Nephron progenitor cell (in vitro differentiated cells): ENCODE measurements at places on chromosomes 2 and 18.

DNA sequence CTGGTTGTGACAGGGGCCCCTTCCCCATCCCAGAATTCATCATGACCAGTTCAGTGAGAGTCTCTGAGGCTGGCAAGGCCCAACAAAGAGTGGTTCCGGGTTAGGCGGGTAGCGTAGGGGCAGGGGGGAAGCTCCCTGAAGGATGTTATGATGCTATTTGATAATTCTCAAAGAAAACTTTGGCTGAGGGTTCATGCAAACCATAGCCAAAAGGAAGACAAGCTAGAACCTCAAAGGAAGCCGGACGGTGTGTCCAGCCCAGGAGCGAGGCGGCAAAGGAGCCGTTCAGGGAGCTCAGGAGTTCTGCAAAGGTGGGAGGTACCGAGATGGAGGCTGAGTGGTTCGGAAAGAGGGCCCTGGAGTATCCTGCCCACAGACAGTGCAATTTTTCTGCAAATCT lies 226.8 kb upstream of the RAB6C start:
- no peaks in the 10 kb centered on the region for H3K36me3 ChIP-seq
- no peak overlapping the region for H3K27ac ChIP-seq
- H3K4me3 ChIP-seq, result no peak overlapping the region
- peaks cover 25% of the 10 kb centered on the region for H3K27me3 ChIP-seq
- no peak for DNase-seq

- H3K27ac ChIP-seq, result peak overlapping the region; percentile 2
- no peak overlapping the region for H3K4me3 ChIP-seq
- no peaks in the 10 kb centered on the region for H3K4me1 ChIP-seq
- peaks cover 2% of the 10 kb centered on the region for H3K27me3 ChIP-seq
Measured at GRCh38 chr2:238027058-238027457, 33.7 kb upstream of the SCLY start.

DNA sequence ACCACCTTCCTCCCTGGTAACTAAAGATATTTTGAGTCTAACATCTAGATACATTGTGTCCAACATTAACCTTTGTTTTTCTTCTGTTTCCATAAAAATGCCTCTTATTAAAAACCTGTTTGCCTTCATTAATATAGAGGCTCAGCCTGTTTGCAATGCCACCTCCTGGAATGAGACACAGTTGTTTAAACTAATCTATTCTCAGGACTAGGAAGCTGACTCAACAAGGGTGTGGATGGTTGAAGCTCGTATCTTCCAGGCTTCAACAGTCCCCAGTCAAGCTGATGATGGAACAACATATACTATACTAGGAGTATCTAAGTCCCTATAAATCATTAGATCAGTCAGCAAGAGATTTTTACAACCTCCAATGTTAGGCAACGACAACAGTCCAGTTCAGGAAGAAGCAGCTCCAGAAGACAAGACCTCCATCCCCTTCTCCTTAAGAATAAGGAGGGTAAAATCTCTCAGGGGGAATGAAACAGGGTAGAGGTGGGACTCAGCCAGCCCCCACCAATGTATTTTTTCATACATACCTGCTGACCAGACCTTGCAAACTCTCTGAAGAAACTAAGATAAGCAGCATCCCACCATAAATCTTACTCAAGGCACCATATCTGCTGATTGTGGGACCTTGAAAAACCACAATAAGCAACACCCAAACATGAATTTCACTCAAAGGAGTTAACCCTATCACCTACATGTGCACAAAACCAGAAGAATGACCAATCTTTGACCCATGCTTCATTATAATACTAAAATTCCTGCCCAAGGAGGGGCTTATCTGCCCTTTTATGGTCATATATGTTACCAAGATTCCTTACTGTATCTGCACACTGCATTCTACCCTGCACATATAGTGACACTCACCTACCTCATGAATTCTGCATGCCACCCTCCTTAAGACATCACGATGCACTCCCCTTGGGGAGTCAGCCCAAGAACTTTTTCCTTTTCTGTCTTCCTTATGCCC lies 21.4 kb downstream of the ZNF24 start:
- no peaks in the 10 kb centered on the region for H3K4me1 ChIP-seq
- DNase-seq, result no peak
- no peak overlapping the region for H3K27ac ChIP-seq
- H3K27me3 ChIP-seq, result no peaks in the 10 kb centered on the region
- H3K4me3 ChIP-seq, result no peak overlapping the region
- H3K36me3 ChIP-seq, result peaks cover 4% of the 10 kb centered on the region

DNA sequence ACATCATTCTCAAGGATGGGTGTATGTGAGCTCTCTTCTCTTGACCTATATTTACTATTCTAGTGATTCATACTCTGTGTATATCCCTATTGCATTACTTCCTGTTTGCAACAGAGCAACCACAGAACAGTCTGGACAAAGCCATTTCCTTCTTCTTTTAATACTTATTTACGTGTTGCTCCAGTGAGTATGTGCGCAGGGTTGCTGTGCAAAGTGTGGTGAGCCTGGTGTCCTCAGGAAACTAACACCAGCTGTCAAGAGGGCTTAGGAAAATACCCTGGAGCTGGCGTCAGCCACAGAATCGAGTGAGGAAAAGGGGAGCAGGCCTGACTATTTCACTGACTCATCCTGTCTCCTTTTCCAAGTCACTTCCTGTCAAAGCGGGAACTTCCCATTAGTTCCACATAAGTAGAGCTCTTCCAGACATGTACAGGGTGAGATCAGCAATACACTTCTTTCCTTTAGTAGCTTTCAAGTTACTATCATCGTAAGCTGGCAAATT lies 214.1 kb upstream of the COPS8 start:
- H3K27ac ChIP-seq, result peak overlapping the region; percentile 90
- H3K27me3 ChIP-seq, result peaks cover 18% of the 10 kb centered on the region
- DNase-seq, result no peak
- peaks cover 71% of the 10 kb centered on the region for H3K4me1 ChIP-seq
- H3K4me3 ChIP-seq, result no peak overlapping the region

- no peak for DNase-seq
- peaks cover 19% of the 10 kb centered on the region for H3K27me3 ChIP-seq
- no peaks in the 10 kb centered on the region for H3K36me3 ChIP-seq
- no peak overlapping the region for H3K4me3 ChIP-seq
- no peak overlapping the region for H3K27ac ChIP-seq
- H3K4me1 ChIP-seq, result no peaks in the 10 kb centered on the region
Measured at GRCh38 chr2:68877079-68877772, 6.0 kb upstream of the BMP10 start.

GRCh38 chr2:215812966-215813365 lies 200.4 kb downstream of the MREG start:
- no peaks in the 10 kb centered on the region for H3K27me3 ChIP-seq
- no peak for DNase-seq
- no peaks in the 10 kb centered on the region for H3K36me3 ChIP-seq
- H3K27ac ChIP-seq, result no peak overlapping the region

DNA sequence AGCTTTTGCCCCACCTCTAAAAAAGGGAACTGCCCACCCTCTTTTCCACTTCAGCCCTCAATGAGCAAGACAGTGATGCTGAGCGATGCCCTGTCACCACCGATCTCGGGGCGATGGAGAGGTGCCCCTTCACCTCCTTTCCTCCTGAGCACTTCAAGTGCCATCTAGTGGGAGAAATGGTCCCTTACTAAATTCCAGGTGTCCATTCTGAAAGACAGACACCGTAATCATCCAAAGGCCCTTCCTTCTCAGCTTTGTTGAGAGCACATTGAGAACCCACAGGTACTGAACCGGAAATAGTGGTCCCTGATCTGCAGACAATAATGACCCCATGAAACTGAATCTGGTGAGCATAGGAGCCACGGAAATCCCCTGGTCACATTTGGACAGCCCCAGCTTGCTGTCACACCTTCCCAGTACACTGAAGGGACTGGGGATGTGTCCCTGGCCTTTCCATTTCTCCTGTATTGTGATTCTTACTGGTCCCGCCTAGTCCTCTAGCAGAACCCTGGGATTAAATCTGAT lies 38.5 kb downstream of the KCTD18 start:
- no peak overlapping the region for H3K4me3 ChIP-seq
- peaks cover 33% of the 10 kb centered on the region for H3K36me3 ChIP-seq
- H3K4me1 ChIP-seq, result peaks cover 37% of the 10 kb centered on the region
- H3K27ac ChIP-seq, result peak overlapping the region; percentile 79
- H3K27me3 ChIP-seq, result no peaks in the 10 kb centered on the region
- DNase-seq, result peak; percentile 18

- DNase-seq, result no peak
- H3K4me1 ChIP-seq, result peaks cover 16% of the 10 kb centered on the region
- H3K4me3 ChIP-seq, result peak overlapping the region; percentile 28
- peak overlapping the region; percentile 52 for H3K27ac ChIP-seq
Measured at GRCh38 chr2:138536302-138536701, 34.7 kb downstream of the SPOPL start.

GRCh38 chr2:64818664-64819060 lies 164.9 kb upstream of the SERTAD2 start:
- DNase-seq, result no peak
- peak overlapping the region; percentile 8 for H3K27ac ChIP-seq
- H3K4me1 ChIP-seq, result no peaks in the 10 kb centered on the region
- no peaks in the 10 kb centered on the region for H3K36me3 ChIP-seq

GRCh38 chr2:203359450-203359849 lies 31.3 kb downstream of the ABI2 start:
- no peak for DNase-seq
- H3K4me3 ChIP-seq, result no peak overlapping the region
- peaks cover 3% of the 10 kb centered on the region for H3K27me3 ChIP-seq
- peaks cover 65% of the 10 kb centered on the region for H3K36me3 ChIP-seq
- H3K27ac ChIP-seq, result no peak overlapping the region

GRCh38 chr18:74942319-74942910 lies 266.5 kb downstream of the PTGR3 start:
- DNase-seq, result no peak
- no peak overlapping the region for H3K27ac ChIP-seq
- no peak overlapping the region for H3K4me3 ChIP-seq
- peaks cover 8% of the 10 kb centered on the region for H3K36me3 ChIP-seq
- peaks cover 3% of the 10 kb centered on the region for H3K27me3 ChIP-seq
- peaks cover 24% of the 10 kb centered on the region for H3K4me1 ChIP-seq

GRCh38 chr2:43075811-43076585 lies 150.4 kb downstream of the ZFP36L2 start:
- H3K4me3 ChIP-seq, result no peak overlapping the region
- DNase-seq, result no peak
- peaks cover 5% of the 10 kb centered on the region for H3K27me3 ChIP-seq
- H3K36me3 ChIP-seq, result no peaks in the 10 kb centered on the region
- H3K4me1 ChIP-seq, result peaks cover 48% of the 10 kb centered on the region

DNA sequence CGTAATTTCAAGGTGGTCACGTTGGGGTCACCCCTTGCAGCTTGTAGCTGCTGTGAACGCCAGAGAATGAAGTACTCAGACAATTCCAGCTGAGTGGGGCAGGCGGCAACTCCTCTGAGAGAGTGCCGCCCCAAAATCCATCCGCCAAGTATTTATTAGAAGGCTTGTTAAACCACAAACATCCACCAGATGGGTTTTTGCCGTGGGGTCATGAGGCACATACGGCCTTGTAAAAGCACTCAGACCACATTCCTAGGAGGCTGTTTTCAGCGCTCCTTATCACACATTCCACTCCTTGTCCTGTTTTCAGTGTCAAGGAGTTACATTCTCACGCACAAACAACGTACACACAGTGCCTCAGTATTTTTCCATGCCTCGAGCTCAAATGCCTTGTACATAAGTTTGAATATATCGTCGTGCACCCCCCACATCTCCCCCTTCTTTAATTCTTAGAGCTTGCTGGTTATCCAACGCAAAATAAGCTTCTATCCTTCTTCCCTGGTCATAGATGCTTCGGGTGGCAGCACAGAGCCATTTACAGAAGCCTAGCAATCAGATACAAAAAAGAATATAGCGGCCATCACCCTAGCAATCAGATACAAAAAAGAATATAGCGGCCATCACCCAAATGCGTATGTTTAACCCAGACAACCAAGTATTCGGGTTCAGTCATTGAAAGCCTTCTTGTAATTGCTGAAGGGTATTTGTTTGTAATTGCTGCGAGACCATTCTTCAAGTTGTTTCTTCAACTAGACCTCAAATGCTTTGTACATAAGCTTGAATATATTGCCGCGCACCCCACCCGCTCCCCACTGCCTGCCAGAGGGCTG lies 7.3 kb downstream of the ALPP start:
- peak overlapping the region; percentile 71 for H3K4me3 ChIP-seq
- no peaks in the 10 kb centered on the region for H3K36me3 ChIP-seq
- peaks cover 90% of the 10 kb centered on the region for H3K27me3 ChIP-seq
- no peak overlapping the region for H3K27ac ChIP-seq
- H3K4me1 ChIP-seq, result peaks cover 5% of the 10 kb centered on the region

DNA sequence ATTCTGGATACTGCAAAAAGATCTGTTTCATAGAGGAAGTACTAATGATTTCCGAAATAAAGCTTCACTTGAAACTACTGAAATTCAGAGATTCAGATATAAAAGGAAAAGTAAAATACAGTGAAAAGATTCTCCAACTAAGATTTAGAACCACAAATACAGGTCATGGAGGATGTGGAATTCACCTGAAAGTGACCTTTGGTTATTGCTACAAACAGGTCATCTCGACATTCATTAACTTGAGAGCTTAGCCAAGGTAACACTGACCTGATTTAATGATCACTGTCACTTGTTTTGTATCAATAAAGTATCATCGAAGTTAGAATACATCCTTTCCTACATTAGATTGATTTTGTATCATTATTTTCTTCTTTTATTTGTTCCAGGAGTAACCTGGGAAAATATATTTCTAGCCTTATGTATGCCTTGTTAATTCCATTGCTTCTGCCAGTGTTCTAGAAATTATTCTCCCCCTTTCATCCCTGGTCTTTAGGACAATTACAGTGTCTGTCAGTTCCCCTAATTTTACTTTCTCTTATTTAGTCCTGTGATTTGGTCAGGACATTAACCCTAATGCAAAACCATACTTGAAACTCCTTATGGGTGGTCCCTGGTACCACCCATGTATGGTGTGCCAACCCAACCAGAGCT lies 420.1 kb downstream of the LRP1B start:
- H3K27me3 ChIP-seq, result no peaks in the 10 kb centered on the region
- no peak overlapping the region for H3K4me3 ChIP-seq
- no peak overlapping the region for H3K27ac ChIP-seq

DNA sequence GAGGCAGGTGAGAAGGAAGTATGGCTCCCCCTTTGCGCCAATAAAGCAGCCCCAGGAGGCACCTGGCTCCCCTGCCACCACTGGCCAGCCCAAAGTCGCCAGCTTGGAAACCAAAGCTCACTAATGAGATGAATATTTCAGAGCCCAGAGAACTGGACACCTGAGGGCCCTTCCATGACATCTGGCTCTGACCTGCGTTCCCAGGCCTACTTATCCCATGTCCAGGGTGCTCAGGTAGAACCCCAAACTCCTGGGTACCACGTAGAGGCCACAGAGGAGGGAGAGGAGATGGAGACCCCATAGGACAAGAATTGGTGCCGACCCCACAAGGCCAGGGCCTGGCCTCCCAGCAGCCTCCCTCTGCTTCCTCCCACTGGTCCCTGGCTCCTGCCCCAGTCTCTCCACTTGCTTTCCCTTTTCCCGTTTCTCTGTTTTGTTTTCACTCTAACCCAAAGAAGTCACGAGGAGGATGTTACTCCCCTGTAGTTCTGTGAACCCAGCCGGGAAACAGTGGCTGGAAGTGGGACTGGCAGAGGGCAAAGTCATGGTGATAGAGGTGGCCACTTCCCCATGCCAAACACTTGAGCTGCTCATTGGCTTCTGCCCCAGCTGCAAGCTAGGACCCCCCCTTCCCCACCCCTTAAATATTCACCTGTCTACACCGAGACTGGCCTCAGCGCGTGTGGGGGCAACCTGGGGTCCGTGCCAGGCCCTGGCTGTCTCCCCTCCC lies 820 bp downstream of the TMBIM1 start:
- H3K36me3 ChIP-seq, result no peaks in the 10 kb centered on the region
- H3K4me1 ChIP-seq, result peaks cover 78% of the 10 kb centered on the region
- H3K27ac ChIP-seq, result no peak overlapping the region
- H3K27me3 ChIP-seq, result peaks cover 15% of the 10 kb centered on the region

- no peaks in the 10 kb centered on the region for H3K27me3 ChIP-seq
- peaks cover 45% of the 10 kb centered on the region for H3K4me1 ChIP-seq
- no peak overlapping the region for H3K4me3 ChIP-seq
- no peak for DNase-seq
- no peak overlapping the region for H3K27ac ChIP-seq
Measured at GRCh38 chr2:238063414-238064189, 2.8 kb downstream of the SCLY start.
